Activated CD4-positive, alpha-beta T cell treated with anti-CD3 and anti-CD28 coated beads for 36 hours (primary cell): ENCODE measurements at places on chromosomes 7 and 10. TPM values are rescaled to one million over a fixed set of nuclear protein-coding genes. Genes with fewer than 3 reads are reported as not detected.

DNA sequence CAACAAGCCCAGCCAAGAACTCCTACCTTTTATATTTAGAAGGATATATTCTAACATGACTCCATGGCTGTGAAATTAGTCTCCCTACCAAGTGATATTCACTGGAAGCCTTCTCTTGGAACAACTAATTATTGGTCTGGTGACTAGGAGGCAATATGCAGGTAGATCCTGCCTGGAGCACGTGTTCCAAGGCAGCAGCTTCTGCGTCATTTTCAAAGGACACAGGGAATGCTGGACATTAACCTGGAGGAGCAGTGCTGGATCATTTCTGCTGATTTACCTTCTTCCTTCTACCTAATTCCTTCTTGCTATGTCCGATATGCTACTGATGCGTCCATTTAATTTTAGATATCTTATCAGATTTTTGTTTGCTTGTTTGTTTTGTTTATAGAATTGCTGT, 5.6 kb downstream of the AKR1D1 start:
- H3K27me3 ChIP-seq, result peaks cover 2% of the 10 kb centered on the region
- no peaks in the 10 kb centered on the region for H3K4me1 ChIP-seq
- H3K27ac ChIP-seq, result no peak overlapping the region
- DNase-seq, result no peak
- no peak overlapping the region for H3K4me3 ChIP-seq
- H3K36me3 ChIP-seq, result no peaks in the 10 kb centered on the region

The LHFPL3 gene
- not detected for total RNA-seq

DNA sequence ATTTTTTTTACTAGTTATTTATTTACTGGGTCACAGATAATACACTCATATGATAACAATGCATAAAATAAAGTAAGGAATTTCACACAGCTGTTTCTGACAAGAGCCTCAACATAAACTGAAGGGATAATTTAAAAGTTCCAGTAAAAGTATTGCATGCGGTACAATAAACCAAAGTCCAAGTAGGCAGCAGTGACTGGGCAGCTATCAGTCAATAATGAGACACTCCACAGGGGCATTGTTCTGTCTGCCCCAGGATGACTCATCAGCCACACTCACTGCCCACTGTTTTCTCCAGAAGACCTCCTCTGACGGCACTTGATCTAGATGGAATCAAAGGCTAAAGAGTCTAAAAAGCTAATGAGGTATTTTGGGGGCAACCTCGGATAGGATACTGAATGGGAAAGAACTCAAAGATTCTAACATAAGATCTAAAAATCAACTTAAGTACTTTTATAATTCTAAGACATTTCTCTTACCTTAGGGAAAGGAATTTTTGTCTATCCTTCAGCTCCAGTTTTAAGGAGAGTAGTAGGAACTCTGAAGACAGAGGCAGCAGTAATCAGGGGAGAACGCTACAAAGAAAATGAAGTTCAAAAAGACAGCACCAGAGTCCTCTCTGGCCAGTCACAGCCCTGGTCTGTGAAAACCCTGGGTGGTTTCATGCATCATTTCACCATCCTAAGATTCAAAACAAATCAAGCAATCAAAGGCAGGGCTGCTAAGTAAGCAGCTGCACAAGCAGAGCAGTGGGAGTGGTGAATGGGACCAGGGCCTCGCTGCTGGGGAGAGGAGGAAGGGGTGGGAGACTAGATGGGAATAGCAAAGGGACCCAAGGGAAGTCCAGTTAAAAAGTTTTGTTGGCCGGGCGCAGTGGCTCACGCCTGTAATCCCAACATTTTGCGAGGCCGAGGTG, 175.1 kb downstream of the AVL9 start:
- no peaks in the 10 kb centered on the region for H3K4me1 ChIP-seq
- H3K27me3 ChIP-seq, result no peaks in the 10 kb centered on the region
- no peaks in the 10 kb centered on the region for H3K36me3 ChIP-seq
- no peak for DNase-seq
- H3K4me3 ChIP-seq, result no peak overlapping the region

The DHX32 gene
- total RNA-seq, result 19.4 TPM

DNA sequence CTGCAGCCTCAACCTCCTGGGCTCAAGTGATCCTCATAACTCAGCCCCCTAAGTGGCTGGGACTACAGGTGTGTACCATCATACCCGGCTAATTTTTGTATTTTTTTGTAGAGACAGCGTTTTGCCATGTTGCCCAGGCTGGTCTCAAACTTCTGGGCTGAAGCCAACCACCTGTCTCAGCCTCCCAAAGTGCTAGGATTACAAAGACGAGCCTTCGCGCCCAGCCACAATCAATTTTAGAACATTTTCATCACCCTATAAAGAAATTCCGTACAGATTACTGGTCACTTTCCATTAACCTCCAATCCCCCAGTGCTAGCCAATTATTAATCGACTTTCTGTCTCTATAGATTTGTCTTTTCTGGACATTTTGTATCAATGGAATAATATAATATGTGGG, 32.3 kb upstream of the PALS2 start:
- no peaks in the 10 kb centered on the region for H3K4me1 ChIP-seq
- DNase-seq, result no peak
- peaks cover 6% of the 10 kb centered on the region for H3K27me3 ChIP-seq
- no peaks in the 10 kb centered on the region for H3K36me3 ChIP-seq

DNA sequence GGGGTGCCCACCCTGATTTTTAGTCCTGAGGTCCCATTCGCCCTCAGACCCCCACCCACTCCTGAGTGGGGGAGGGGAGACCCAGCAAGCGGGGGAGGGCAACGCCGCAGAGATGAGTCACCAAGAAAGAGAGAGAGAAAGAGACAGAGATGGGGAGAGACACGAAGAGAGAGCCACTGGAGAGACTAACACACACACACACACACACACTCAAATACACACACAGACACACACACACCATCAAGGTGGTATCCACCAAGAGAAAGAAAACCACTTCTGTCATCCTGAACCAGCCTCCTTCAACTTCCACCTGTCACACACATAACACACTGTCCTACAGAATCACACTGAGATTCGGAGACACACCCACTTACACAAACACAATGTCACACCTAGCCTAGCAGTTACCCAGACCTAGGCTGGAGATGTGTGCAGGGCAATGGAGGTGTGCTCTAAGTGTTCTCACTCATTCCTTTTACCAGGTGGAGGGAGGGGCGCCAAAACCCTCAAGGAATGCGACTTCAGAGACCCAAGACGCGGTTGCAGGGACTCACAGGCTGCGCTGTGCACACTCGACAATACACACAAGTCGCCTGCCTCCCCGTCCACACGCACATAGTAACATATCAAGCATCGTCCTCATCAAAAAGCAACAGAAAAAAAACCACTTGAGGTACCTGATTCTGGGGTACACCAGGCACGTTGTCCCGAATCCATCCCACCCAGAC, 3.9 kb upstream of the VGF start:
- peaks cover 82% of the 10 kb centered on the region for H3K4me1 ChIP-seq
- H3K27me3 ChIP-seq, result peaks cover 76% of the 10 kb centered on the region
- H3K4me3 ChIP-seq, result peak overlapping the region; percentile 39
- peak; percentile 35 for DNase-seq

The SFRP4 gene
- total RNA-seq, result not detected

GRCh38 chr7:37816922-37817590, 31.3 kb upstream of the NME8 start:
- no peak overlapping the region for H3K4me3 ChIP-seq
- H3K27me3 ChIP-seq, result peaks cover 3% of the 10 kb centered on the region
- H3K36me3 ChIP-seq, result no peaks in the 10 kb centered on the region
- no peaks in the 10 kb centered on the region for H3K4me1 ChIP-seq
- no peak for DNase-seq
- no peak overlapping the region for H3K27ac ChIP-seq

DNA sequence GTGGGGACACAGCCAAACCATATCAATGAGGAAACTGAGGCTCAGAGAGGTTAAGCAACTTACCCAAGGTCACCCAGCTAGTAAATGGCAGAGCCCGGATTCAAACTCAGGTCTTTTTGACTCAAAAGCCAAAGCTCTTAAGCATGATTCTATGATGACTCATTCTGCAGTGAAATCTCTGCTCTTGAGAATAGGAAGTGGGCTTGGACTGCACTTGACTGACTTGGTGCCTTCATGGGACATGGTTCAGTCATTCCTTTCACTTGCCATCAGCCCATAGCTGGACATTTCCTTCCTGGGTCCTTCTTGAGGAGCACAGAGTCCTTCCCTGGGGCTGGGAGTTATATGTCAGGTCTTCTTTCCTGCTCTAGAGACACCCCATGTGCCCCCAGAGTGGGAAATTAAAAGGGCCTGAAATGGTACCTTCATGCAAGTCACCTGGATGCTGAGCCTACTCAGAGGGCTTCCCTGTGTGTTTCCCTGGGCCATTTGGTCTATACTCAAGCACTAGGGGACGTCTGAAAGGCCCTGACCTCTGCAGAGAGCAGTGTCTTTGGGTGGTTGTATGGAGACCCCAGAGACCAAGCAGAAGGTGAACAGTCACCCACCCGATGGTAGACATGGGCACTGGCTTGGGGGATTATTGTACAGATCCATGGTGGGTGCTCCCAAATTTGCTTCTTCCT, 62.4 kb upstream of the SDK1 start:
- peaks cover 4% of the 10 kb centered on the region for H3K36me3 ChIP-seq
- no peak overlapping the region for H3K27ac ChIP-seq
- H3K4me3 ChIP-seq, result no peak overlapping the region
- H3K27me3 ChIP-seq, result peaks cover 6% of the 10 kb centered on the region

GRCh38 chr10:131818510-131819234, 82.1 kb upstream of the PPP2R2D start:
- no peaks in the 10 kb centered on the region for H3K4me1 ChIP-seq
- no peak overlapping the region for H3K4me3 ChIP-seq
- no peak overlapping the region for H3K27ac ChIP-seq
- H3K27me3 ChIP-seq, result peaks cover 5% of the 10 kb centered on the region
- no peaks in the 10 kb centered on the region for H3K36me3 ChIP-seq
- no peak for DNase-seq

The LRRC18 gene
- not detected for total RNA-seq

DNA sequence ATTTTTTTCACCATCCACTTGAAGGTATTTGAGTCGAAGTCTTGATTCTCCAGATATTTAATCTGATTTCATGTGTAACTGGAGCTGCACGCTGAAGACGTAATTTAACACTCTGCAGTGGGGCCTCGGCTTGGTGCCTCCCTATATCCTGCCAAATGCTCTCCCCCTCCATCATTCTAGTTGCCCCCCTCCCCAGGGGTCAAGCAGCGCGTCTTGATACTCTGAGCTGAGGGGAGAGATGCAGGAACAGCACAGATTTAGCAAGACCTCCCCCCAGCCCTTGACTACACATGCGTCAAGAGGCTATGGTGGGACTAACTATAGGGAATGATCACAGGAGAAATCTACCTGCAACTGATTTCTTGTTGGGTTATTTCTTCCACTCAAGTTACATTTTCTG, 85.8 kb downstream of the PRPF18 start:
- H3K36me3 ChIP-seq, result no peaks in the 10 kb centered on the region
- no peak overlapping the region for H3K4me3 ChIP-seq
- no peaks in the 10 kb centered on the region for H3K27me3 ChIP-seq
- H3K27ac ChIP-seq, result no peak overlapping the region
- no peak for DNase-seq
- no peaks in the 10 kb centered on the region for H3K4me1 ChIP-seq

The FAM20C gene
- 0.21 TPM for total RNA-seq

DNA sequence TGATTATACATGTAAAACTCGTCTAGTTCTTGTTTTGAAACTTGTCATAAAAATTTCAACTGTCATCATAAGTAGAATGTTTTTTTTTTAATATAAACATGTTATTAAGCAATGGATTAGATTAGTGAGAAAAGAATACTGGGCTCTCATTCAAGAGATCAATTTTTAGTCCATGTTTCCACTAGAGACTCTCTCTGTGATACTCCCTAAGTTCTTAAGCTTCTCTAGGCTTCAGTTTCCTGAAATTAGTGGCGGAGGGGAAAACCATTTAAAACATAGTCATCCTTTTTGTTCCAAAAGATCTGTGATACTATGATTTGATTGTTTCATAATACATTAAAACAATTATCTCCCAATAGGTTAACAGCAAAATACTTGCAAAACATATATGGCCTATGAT, 142.2 kb downstream of the AGMO start:
- H3K27me3 ChIP-seq, result no peaks in the 10 kb centered on the region
- no peaks in the 10 kb centered on the region for H3K36me3 ChIP-seq
- H3K27ac ChIP-seq, result no peak overlapping the region
- DNase-seq, result no peak
- H3K4me1 ChIP-seq, result no peaks in the 10 kb centered on the region
